ENCODE measurements at places on chromosomes 11 and 22.

- DNase-seq: no peak
Measured at GRCh38 chr11:47163193-47163592, 13.5 kb downstream of the ARFGAP2 start.

DNA sequence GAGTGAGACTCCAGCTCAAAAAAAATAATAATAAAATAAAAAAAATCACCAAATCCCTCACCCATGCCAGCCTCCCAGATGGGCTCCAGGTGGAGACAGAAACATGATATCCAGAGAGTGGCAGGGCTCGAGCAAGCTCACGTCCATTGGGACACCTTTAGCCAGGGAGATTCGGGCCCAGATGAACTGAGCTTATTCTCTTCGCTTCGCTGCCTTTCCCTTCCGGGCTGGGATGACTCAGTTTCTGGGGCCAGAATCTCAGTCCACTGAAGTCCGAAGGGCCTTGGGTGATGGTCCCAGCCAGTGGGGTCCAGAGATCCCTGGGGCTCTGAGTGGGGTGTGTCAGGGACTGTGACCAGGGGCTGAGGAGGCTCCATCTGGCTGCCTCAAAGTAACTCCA lies 23.0 kb upstream of the MYEOV start:
- DNase-seq: no peak

DNA sequence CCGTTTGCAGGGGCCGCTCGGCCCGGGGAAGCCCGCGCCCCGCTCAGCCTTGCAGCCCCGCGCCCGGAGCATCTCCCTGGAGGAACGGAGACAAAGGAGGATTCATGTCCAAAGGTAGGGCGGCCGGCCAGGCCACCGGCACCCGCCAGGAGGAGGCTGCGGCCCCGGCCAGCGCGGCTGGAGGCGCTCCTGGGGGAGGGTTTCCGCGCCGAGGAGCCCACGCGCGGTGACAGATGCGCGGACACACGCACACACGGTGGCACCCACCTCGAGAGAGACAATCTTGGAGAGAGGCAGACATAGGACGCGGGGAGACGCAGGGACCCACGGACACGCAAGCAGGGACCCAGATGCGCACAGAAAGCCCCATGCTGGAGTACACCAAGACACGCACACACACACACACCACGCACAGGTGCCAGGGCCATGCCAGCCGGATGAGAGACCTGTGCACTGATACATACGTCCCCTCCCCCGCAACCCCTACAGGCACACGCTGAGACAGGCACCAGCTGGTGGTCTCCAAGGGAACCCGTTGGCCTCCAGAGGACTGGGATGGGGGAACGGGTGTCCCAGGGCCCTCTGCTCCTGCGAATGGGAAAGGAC lies 7.8 kb downstream of the SEPTIN3 start:
- no peak for DNase-seq

DNA sequence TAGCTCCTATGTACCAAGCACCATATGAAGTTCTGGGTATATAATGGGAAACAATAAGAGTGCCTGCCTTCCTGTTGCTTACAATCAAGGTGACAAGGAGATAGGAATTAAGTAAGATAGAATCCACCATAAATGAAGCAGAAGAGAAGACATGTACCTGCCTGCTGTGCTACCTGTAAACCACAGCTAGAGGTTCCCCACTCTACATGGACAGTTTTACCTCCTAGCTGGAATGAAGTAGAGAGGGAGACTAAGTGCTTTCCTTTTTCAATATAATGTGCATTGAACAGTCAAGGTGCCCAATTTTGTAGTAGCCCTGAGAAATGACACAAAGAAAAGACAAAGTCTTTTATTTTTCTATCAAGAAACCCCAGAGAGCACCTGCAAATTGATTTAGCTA lies 984.6 kb downstream of the DLG2 start:
- no peak for DNase-seq

DNA sequence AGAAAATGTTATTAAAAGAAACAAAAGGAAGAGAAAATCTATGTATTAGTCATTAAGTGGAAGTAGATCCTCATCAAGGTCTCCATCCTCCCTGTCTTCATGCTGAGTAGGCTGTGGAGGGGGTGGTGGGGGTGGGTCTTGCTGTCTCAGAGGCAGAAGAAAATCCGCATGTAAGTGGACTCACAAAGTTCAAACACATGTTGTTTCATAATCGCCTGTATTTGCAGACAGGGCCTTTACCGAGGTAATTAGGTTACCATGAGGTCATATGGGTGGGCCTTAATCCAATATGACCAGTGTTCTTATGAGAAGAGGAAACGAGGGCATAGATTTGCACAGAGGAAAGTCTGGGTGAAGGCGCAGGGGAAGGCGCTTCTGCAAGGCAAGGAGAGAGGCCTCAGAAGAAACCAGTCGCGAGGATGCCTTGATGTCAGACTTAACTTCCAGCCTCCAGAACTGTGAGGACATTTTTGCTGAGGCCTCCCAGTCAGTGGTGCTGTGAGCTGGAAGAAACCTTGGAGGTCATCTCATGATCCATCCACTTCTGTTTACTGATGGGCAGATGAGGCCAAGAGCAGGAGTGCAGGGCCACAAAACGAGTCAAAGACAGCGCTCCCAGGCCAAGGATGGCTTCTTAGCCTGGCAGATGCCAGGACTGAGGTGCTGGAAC lies 49.3 kb upstream of the THY1 start:
- no peak for DNase-seq

GRCh38 chr22:26276529-26277160 lies 107.4 kb downstream of the SEZ6L start:
- no peak for DNase-seq

Measured in stimulated activated CD4-positive, alpha-beta T cell treated with anti-CD3 and anti-CD28 coated beads, Interleukin-15, amount 100 ng/mL, for 1 hour (primary cell).